ENCODE measurements at places on chromosomes 7 and 10. TPM values are rescaled to one million over a fixed set of nuclear protein-coding genes. Genes with fewer than 3 reads are reported as not detected.

GRCh38 chr10:51020200-51020599, 54.1 kb upstream of the PRKG1 start:
- H3K27ac ChIP-seq = no peak overlapping the region
- H3K4me1 ChIP-seq = no peaks in the 10 kb centered on the region
- no peak for DNase-seq
- H3K4me3 ChIP-seq = no peak overlapping the region
- H3K36me3 ChIP-seq = no peaks in the 10 kb centered on the region

DNA sequence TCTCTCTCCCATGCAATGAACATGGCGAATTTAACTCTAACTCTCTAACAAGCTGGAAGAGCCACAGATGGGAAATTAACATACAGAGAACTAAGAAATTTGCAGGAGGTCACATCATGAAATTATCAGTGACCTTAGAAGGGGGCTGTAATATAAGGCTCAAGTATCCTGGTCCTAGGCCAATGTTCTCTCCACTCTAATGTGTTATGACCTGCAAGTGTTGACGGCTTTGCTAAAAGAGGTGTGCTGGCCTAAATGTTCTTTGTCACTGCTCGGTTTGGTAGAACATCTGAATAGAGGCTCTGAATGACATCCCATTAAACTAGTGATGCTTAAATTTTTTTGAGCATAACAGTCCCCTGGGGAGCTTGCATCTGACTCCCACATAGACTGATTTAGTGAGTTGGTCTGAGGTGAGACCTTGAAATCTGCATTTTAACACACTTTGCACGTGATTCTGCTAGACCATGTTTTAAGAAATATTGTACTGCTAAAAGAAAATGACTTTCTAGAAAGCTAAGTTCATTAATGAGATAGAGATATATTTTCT, 129.3 kb downstream of the GFRA1 start:
- no peaks in the 10 kb centered on the region for H3K27me3 ChIP-seq
- DNase-seq = no peak
- no peak overlapping the region for H3K4me3 ChIP-seq
- no peaks in the 10 kb centered on the region for H3K4me1 ChIP-seq

GRCh38 chr10:97974526-97975525, 55.6 kb downstream of the CRTAC1 start:
- H3K36me3 ChIP-seq = no peaks in the 10 kb centered on the region
- peaks cover 16% of the 10 kb centered on the region for H3K4me1 ChIP-seq
- peak overlapping the region; percentile 76 for H3K4me3 ChIP-seq
- no peak overlapping the region for H3K27ac ChIP-seq

- no peak overlapping the region for H3K27ac ChIP-seq
- H3K4me3 ChIP-seq = no peak overlapping the region
- no peaks in the 10 kb centered on the region for H3K36me3 ChIP-seq
- no peak for DNase-seq
- no peaks in the 10 kb centered on the region for H3K27me3 ChIP-seq
Observed at GRCh38 chr10:31758495-31758894, 170.1 kb downstream of the ARHGAP12 start.

GRCh38 chr7:156079156-156079555, 266.9 kb upstream of the SHH start:
- H3K27ac ChIP-seq = no peak overlapping the region
- H3K27me3 ChIP-seq = no peaks in the 10 kb centered on the region
- H3K4me1 ChIP-seq = no peaks in the 10 kb centered on the region
- H3K4me3 ChIP-seq = no peak overlapping the region

GRCh38 chr10:1589257-1589656, 148.1 kb downstream of the ADARB2 start:
- H3K4me1 ChIP-seq = no peaks in the 10 kb centered on the region
- H3K27ac ChIP-seq = no peak overlapping the region
- H3K36me3 ChIP-seq = no peaks in the 10 kb centered on the region

GRCh38 chr7:2821842-2822507, 22.1 kb downstream of the GNA12 start:
- no peaks in the 10 kb centered on the region for H3K36me3 ChIP-seq
- DNase-seq = no peak
- peak overlapping the region; percentile 3 for H3K4me3 ChIP-seq
- H3K27me3 ChIP-seq = no peaks in the 10 kb centered on the region
- peak overlapping the region; percentile 96 for H3K27ac ChIP-seq

GRCh38 chr10:36538953-36539586, 586.3 kb upstream of the ANKRD30A start:
- H3K27ac ChIP-seq = no peak overlapping the region
- no peaks in the 10 kb centered on the region for H3K4me1 ChIP-seq
- DNase-seq = no peak

The AFAP1L2 gene
- total RNA-seq = 6.5 TPM

Data from GM23338 (cell line).